Right lung (tissue), 10 donors: ENCODE measurements at places on chromosomes 3 and 15. TPM values are rescaled to one million over a fixed set of nuclear protein-coding genes. Genes with fewer than 3 reads are reported as not detected.

DNA sequence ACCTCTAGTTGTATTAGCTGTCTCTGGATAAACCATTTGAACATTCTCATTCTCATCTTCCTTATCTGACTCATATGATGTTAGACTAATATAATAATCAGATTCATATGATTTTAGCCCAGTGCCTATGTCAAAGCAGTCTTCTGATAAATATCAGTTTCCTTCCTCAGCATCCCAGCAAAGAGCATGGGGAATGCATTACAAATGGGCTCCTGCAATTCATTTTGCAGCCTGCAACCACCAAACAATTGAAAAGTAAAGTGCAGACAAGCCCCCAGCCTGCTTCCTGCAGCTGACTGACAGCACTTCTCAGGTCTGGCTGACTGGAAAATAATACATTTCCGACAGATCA is 78.2 kb upstream of the STAC start:
- DNase-seq: no peak

- DNase-seq: no peak
Measured at GRCh38 chr15:92289733-92290132, 103.9 kb upstream of the ST8SIA2 start.

GRCh38 chr15:98719137-98719740 is 70.9 kb downstream of the IGF1R start:
- no peak for DNase-seq

DNA sequence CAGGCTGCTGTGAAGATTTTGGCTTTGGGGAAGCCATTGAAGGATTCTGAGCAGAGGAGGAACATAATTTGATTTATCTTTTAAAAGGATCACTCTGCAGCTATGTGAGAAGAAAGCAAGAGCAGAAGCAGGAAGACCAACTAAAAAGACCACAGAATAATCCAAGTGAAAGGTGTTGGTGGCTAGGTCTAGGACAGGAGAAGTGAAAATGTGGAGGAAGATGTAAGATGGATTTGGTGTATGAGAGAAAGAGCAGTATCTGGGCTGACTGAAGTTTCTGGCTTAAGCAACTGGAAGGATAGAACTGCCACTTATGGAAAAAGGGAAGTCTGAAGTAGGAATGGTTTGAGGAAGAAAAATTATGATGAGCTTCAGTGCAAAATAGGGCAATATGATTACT is 62.0 kb downstream of the SFMBT1 start:
- no peak for DNase-seq

DNA sequence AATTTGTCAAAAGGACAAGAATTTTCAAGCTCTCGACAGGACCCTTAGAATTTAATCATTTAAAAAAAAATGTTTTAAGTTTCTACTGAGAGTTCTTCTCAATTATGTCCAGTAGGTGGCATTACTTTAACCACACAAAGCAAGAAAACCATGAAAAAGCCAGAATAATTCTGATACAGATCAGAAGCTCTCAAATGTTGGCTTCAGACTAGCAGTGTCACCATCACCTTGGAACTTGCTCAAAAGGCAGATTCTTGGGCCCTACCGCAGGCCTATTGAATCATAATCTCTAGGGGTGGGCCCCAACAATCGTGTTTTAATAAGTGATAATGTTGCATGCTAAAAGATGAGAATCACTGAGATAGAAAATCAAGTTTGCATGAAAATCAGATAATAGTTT is 99.5 kb upstream of the KCNMB2 start:
- peak; percentile 57 for DNase-seq

DNA sequence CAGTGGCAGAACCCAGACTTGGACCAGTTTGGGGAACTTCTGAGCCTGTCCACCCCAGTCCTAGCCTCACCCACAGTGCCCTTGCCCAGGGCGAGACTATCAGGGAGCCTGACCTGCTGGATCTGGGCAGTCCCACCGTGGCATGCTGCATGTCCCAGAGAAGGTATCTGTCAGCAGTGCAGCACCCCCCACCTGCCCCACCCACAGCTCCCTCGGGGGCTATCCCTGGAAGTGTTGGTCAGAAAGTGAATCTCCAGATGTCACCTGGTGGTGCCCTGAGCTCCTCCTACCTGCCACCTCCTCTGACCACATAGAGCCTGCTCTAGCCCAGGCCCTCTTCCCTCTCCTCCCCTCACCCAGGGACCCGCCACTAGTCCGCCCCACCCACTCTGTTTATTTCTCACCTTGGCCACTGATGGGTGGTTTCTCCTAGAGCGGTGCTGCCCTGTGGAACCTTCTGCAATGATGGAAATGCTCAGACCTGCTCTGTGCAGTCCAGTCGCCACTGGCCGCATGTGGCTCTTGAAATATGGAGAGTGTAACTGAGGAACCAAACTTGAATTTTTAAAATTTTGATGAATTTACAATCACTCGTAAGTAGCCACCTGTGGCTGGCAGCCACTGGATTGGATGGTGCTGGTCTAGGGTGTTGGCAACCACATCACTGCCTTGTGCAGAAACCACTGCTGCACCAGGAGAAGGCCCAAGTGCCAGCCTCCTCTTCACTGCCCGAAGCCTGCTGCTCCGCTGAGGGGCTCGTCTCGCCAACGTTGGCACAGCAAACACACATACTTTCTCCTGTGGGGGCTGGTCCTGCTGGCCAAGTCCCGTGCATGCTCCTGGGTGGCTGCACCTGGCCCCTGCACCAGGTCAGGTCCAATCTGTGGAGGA is 13.1 kb downstream of the HDAC11 start:
- no peak for DNase-seq

DNA sequence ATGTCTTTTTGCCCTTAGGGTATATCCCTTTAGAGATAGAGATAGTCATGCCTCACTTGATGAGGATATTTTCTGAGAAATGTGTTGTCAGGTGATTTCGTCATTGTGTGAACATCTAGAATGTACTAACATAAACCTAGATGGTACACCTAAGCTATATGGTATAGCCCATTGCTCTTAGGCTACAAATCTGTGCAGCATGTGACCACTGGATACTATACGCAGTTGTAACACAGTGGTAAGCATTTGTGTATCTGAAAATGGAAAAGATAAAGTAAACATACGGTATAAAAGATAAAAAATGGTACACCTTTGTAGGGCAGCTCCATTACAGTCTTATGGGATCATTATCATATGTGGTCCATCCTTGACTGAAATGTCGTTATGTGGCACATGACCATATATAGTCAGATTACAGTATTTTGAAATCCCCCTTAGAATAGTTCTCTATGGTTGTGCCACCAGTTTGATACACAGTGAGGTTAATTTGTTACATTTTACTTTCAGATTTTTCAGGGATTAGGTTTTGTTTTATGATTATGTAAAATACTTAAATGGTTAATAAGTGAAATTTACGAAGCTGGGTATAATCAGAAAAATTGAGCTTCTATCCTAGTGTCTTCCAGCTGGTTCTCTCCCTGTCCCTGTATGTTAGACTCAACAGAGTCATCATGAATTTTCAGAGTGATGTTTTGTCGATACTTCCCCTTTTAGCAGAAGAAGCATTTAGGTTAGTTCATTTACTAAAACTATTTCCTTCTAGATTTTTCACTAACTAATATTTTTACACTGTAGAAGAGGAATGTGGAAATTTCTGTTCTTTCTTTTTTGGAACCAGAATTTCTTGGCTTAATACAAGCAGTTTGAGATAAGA is 12.8 kb downstream of the SETD5 start:
- no peak for DNase-seq

DNA sequence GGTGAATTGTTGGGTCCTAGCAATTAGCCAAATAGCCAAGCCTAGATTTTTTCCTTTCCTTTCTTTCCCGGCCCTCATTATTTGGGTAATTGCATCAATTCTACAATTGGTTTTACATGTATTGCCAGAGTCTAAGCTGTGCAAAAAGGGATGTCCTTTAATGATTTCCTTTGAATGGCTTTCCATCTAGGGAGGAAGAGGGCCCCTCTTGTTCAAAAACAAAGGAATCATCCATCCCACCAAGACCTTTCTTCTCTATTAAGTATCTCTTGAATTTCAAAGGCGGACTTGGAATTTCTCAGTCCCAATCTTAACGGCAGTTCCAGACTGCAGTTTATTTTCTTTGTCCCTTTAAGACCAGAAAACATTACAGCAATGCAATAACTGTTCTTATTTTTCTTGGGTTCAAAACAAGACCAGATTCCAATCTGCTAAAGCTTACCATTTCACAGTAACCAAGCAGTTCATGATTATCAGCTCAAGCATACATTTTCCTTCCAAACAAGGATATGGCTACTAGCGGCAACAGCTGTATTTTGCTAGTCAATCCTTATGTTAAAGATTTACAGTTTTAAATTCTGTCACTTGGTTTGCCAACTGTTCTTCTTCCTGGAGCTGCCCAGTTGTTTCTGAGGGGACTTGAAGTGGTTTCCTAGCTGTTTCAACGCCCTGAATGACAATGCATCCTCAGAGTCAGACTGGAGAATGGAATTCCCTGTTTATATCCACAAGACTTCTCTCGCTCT is 91.4 kb upstream of the LRIG1 start:
- no peak for DNase-seq

- DNase-seq: no peak
Measured at GRCh38 chr3:147388700-147389580, 17.4 kb downstream of the ZIC4 start.

- no peak for DNase-seq
Measured at GRCh38 chr3:126501054-126501453, 16.5 kb downstream of the UROC1 start.

- DNase-seq: no peak
Measured at GRCh38 chr3:183350164-183350563, 78.3 kb downstream of the MCF2L2 start.

DNA sequence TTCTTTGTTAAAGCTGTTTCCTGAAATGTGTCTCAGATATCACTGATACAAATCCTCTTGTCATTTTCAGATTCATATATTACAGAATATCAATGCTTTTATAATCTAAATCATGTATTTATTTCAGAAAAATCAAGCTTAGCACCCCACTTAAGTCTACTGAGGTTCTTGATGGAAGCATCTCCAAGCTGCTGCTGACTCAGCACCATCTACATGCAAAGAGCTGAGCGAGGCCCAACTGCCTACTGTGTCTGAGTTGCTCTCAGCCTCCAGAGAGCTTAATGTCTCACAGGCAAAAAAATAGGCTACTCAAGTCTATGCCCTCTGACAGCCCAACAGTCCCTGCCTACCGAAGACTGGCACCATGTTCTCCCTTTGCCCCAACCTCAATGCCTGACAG is 29.2 kb upstream of the STIMATE start:
- DNase-seq: no peak

GRCh38 chr3:75332794-75333193 is 331.3 kb upstream of the FRG2C start:
- DNase-seq: peak; percentile 55

GRCh38 chr3:76943058-76943457 is 96.8 kb upstream of the ROBO2 start:
- DNase-seq: no peak

DNA sequence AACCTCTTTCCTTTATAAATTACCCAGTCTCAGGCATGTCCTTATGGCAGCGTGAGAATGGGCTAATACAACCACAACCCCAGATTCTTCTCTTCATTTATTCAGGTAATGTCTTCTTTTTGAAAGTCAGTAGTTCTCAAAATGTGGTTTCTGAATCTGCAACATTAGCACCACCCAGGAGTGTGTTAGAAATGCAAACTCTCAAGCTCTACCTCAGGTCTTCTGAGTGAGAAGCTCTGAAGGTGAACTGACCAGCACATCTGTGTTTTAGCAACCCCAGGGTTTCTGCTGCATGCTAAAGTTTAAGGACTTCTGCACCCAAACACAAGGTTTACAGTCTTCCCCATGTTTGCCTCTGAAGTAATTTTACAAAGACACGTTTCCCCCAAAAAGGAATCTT is 22.3 kb upstream of the TRIM59 start:
- DNase-seq: no peak

- DNase-seq: no peak
Measured at GRCh38 chr15:57696146-57696545, 10.4 kb upstream of the POLR2M start.

DNA sequence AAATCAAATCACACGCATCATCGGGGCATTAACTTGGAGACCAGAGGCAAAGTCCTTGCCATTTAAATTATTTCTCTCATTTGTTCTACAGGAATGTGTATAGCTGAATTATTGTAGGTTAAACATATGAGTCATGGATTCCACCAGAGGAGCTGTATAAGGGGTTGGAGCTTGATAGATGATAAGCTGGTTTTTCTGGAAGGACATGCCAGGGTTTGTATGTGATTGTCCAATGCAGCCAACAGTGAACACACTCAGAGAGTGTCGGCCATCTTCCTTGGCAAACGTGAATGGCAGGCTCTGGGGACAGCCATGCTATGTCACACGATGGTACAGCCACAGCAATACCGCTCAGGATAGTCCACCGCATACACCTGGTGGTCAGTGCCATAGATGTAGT is 25.1 kb downstream of the SSUH2 start:
- DNase-seq: no peak

DNA sequence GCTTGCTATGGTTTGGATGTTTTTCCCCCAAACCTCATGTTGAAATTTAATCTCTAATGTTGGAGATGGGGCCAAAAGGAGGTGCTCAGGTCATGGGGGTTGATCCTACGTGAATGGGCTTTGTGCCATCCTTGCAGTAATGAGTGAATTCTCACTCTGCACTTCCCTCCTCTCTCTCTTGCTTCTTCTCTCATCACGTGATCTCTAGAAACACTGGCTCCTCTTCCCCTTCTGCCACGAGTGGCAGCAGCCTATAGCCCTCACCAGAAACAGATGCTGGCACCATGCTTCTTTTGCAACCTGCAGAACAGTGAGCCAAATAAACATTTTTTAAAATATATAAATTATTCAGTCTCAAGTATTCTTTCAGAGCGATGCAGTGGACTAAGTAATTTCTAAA is 13.3 kb upstream of the PLSCR1 start:
- DNase-seq: no peak

DNA sequence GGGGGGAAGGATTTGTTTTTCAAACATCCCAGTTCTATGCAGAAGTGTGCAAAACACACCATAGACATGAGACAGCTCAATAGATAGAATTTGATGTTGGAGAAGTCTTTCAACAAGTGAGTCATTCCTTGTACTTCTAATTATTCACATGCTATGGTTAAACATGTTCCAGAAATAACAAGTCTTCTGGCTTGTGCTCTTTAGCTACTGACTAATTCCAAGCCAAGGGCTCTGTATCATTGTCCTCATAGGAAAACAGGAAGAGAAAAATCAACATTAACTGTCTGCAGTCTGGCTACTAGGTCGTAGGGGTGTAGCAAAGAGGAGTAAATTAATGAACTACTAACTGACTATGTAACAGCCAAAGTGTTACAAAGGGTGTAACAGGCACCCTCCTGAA is 25.8 kb downstream of the LDHAL6B start:
- DNase-seq: no peak

The GOLGA6L24 gene
- polyA plus RNA-seq: not detected

The CACNA2D2 gene
- polyA plus RNA-seq: 27.5 TPM

The ACTL6A gene
- 93.8 TPM for polyA plus RNA-seq

The BNC1 gene
- polyA plus RNA-seq: 0.68 TPM

The NPAP1 gene
- polyA plus RNA-seq: 0.81 TPM

The NRG4 gene
- 3.9 TPM for polyA plus RNA-seq

The TUSC7 gene
- polyA plus RNA-seq: not detected

The CHRNA5 gene
- polyA plus RNA-seq: 2.5 TPM

The GABRB3 gene
- polyA plus RNA-seq: 0.91 TPM

The APBA2 gene
- polyA plus RNA-seq: 10.3 TPM

The SMARCC1 gene
- 101 TPM for polyA plus RNA-seq

The GPR171 gene
- 0.36 TPM for polyA plus RNA-seq
